B cell (primary cell): ENCODE measurements at places on chromosomes 13 and 19.

GRCh38 chr13:46948338-46948737, 51.5 kb upstream of the HTR2A start:
- DNase-seq: no peak

- DNase-seq: no peak
These were observed 29.6 kb downstream of the OLFM4 start for GRCh38 chr13:53058065-53058679.

GRCh38 chr19:33376423-33376822, 2.9 kb downstream of the CEBPG start:
- no peak for DNase-seq

DNA sequence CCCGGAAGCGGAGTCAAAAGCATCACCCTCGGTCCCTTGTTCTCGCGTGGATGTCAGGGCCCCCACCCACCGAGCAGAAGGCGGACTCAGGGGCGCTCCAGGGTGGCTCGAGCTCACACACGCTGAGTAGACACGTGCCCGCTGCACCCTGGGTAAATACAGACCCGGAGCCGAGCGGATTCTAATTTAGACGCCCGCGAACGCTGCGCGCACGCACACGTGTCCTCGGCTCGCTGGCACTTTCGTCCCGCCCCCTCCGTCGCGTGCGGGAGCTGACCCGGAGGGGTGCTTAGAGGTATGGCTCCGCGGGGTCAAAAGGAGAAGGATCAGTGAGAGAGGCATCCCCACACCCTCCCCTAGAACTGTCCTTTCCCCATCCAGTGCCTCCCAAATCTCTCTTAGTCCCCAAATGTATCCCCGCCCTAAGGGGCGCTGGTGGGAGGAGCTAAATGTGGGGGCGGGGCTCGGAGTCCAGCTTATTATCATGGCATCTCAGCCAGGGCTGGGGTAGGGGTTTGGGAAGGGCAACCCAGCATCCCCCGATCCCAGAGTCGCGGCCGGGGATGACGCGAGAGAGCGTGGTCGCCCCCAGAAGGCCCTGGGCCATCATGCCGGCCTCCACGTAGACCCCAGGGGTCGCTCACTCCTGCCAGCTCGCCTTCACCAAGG, 451 bp upstream of the ICAM5 start:
- DNase-seq: peak; percentile 84

DNA sequence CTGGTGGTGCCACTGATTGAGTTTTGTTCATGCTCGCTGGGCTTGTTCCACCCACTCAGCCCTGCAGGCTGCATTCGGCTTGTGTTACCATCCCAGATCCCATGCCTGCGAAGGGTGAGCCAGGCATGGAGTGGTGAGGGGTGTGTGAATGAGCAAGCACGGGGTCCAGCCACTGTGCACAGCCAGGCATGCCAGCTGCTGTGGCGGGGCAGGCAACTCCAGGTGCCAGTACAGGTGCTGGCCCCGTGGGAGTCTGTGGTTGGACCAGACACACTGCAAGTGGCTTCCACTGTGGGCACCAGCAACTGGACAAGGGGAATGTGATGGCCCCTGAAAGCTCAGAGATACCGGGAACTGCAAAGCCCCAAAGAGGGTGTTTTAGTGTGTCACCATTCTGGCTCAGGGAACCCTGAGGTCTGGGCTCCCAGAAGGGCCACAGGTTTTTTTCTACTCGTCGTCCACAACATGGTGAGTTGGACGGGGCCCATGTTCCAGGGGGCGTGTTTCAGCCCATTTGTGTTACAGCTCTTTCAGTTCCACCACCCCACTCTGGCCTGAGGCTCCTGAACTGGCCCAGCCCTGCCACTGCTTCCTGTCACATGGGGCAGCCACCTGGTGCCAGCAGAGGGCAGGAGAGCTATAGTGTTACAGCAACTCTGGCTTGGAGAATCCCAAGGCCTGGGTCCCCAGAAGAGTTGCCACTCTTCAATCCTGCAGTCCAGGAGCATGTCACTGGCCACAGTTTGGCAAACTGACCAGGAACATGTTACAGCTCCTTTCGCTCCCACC, 217.0 kb upstream of the OBI1 start:
- DNase-seq: no peak

DNA sequence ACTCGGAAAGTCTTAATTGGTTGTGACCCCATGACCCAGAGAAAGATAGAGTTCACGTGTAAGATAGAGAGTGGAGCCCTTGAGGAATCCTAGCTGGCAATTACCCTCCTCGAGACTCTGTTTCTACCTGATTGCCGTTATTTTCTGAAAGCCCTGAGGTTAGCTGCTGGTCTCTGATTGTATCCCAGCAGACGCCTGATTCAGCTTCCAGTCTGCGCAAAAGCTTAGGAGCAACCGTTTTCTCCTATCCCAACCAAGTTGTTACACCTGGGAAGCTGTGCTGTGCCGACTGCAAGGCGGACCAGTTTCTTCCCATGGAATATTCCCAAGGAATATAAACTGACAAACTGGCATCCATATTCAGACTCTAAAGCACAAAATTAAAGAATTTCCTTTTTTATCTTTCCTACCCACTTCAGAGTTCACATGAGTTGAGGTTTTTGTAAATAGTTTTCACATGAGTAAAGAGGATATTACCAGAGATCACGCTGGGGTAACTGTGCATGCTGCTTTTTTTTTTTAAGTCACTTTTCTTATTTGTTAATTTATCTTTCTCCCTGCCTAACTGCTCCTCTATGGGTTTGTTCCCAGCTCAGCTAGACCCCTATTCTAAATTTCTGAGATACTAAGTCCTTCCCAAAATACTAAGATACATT, 1.5 kb upstream of the TRPC4 start:
- no peak for DNase-seq

DNA sequence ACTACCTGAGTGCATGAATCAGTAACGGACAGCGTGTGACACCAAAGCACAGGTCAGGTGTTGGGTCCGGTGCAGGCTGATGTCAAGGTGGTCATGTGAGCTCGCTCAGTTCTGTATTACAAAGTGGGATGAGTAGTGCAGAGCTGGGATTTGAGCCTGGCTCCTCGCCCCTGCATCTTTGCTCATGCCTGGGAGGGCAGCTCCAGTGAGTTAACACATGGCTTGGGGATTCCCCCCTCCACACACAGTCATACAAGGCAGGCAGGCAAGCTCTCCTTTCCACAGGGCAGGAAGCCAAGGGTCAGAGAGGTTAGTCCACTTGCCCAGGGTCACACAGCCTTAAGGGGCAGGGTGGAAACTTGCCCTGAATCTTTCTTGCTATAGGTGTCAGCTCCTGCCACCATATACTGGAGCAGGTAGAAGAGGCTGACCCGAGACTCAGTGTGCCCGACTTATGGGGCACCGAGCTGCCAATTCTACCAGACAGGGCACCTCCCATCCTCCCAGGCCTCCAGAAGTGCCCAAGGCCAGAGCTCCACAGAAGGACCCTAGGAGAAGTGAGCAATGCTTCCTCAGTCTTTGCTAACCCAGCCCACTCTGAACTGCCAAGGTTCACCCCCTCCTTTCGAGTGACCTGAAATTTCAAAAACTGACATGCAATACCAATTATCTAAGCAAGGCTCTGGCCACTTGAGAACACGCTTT, 35.4 kb downstream of the ZNF787 start:
- DNase-seq: no peak

- no peak for DNase-seq
These were observed 14.3 kb upstream of the HNRNPUL1 start for GRCh38 chr19:41249707-41250423.

GRCh38 chr13:38656699-38657098, 30.2 kb upstream of the FREM2 start:
- DNase-seq: no peak

DNA sequence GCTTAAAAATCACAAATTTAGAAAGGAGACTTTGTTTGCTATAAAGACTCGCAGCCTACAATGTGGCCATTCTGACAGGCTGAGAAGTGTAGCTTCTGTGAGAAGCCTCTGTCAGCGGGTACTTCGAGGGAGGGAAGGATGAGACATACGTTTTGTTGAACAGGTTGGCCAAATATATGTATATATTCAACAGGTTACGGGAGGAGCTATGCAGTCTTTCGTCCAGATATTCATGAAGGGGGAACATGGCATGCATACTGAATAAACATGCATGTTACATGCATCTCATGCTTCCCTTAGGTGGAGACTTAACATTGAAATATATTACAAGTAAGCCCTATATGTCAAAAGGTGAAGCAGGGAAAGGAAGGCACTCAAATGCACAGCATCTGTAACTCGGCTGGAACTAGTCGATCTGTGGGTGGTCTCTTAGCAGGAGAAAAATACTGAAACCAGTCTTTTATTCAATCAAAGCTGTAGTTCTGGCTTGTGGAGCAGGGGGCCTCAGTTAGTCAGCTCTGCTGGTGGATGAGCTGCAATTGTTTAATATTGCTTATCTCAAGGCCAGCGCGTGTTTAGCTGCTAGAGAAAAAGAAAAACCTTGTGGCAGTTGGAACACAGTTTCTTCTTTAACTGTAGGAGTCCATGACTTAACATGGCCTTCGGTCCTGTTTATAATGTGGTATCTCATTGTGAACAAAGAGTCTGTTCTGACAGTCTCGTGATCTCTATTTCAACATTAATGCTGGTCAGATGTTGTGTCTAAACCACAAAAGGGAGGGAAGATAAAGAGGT, 94.3 kb downstream of the FAM216B start:
- no peak for DNase-seq

GRCh38 chr19:29666578-29667386, 1.5 kb downstream of the PLEKHF1 start:
- no peak for DNase-seq

DNA sequence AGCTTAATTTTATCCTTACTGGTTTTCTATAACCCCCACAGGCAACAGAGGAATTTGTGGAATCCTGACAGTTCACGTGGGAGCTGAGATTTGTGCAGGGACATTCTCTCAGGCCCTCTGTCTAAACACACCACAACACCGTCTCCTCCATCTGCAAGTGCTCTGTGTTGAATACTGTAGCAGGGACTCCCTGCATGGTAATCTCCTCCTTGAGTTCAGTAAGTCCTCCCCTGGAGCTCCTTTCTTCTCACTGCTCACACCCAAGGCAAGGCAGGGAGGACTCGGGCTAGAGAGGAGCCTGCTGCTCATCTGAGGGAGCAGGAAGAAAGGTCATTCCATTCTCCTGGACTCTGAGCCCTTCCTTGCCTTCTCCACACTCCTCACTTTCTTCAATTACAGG, 348.2 kb downstream of the KCTD12 start:
- DNase-seq: no peak

GRCh38 chr13:29292045-29292444, 303.4 kb downstream of the SLC7A1 start:
- DNase-seq: no peak

DNA sequence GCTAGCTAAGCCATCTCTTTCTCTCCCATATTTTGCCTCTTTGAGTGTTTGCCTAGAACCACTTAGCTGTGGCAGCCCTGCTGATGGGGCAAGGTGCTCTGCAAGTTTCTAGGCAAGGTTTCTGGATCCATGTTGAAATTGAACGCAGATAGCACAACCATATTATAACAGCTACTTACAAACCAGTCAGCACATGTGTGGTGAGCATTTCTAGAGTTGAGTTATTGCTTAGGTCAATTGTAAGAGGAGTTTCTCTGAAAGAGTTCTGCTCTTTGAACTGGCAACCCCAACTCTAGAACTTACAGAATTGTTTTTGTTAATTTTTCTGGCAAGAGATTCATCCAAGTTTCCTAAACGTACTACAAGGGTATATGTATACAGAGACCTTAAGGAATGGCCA, 103.3 kb downstream of the GGACT start:
- no peak for DNase-seq

- no peak for DNase-seq
These were observed 1344.6 kb downstream of the OLFM4 start for GRCh38 chr13:54373211-54373610.

GRCh38 chr13:79121286-79121685, 284.8 kb downstream of the RBM26 start:
- DNase-seq: no peak

- no peak for DNase-seq
These were observed 53.0 kb downstream of the EDNRB start for GRCh38 chr13:77865622-77866021.

GRCh38 chr19:18633321-18633720, 3.5 kb upstream of the KLHL26 start:
- no peak for DNase-seq

DNA sequence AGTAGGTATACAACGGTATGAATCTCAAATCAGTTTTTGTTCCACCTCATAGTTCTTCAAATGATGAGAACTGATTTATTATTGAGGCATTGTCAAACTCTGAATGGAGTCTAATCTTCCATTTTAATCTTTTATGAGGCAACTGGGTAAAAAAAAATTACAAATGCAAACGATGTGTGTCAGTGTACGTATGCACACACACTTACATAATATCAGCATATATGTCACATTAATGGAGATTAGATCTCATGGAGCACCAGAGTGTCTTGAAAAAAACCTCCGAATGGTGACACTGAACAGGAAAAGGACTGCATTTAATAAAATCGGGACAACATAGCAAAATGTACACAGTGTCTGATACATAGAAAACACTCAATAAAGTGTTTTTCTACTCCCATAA, 842.7 kb downstream of the EFNB2 start:
- no peak for DNase-seq

GRCh38 chr19:2309734-2310362, 1.9 kb upstream of the LINGO3 start:
- DNase-seq: no peak

GRCh38 chr19:34366738-34367623, 2.0 kb downstream of the GPI start:
- DNase-seq: no peak

DNA sequence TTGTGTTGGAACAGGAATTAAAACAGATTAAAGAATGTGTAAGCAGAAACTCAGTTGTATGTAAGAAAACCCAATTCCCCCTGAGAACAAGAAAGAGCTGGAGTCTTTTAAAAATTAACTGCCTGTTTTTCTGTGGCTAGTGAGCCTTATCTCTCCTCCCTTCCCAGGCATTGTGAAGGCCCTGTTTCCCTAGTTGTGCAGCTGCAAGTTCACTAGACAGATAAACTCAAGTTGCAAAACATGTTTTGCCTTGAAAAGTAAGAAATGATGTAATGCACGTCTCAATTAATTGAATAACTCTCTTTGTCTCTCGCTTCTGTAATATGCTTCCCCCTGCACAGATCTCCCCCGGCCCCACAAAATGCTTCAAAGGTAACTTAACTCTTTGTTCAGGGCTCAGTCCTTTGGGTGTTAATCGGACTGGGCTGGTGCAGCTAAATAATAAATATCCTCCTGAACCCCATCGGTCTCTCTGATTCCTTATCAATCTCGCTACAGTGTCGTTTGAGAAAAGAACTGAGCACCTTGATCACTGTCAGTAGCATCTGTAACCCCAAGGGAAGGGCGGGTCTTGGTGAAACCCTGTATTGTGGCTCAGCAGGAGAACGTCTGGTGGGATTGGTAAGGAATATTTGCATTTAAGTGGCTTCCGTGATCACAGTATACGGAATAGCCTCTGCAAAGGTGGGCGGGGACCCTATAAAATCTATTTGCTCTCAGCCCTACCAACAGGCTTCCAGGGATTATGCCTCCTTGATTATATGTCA, 1.6 kb upstream of the ZNF556 start:
- DNase-seq: no peak
